NCI-H2171 treated with DMSO at 0.1 percent for 48 hours (cell line): ENCODE measurements at places on chromosomes 6 and 20.

DNA sequence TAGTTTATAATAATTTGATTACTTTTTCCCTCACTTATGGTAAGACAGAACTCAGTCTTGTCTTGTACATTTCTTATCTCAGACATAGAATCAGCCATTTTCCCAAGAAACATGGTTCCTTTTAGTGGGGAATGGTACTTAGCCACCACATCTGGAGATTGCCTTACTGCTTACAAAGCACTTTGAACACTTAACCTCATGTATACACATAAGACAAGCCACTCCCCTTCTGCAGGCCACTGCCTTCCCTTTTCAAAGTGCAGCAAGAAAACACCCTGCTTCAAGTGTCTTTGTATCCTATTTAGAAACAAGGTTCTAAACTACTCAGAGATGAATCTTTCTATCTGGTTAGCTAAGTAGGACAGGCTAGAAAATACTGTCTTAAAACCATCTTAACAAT is 159.2 kb downstream of the UBE3D start:
- no peak for DNase-seq

DNA sequence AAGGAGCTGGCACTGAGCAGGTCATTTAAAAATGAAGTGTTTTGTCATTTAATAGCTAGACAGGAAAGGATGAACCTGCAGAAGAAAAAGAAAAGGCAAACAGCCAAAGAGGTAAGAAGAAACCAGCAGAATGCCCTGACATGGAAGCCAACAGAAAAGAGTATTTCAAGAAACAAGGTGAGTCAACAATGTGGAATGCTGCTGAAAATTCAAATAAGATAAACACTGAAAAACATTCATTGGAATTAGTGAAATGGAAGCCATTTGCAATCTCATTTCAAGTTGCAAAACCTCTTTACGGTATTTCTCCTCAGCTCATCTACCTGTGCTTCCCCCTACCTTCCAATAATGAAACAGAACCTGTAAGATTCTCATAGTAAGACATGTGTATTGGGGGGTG is 59.6 kb downstream of the RWDD2A start:
- no peak for DNase-seq

- DNase-seq = no peak
These were observed 49.7 kb downstream of the KLHL31 start for GRCh38 chr6:53615633-53616449.

DNA sequence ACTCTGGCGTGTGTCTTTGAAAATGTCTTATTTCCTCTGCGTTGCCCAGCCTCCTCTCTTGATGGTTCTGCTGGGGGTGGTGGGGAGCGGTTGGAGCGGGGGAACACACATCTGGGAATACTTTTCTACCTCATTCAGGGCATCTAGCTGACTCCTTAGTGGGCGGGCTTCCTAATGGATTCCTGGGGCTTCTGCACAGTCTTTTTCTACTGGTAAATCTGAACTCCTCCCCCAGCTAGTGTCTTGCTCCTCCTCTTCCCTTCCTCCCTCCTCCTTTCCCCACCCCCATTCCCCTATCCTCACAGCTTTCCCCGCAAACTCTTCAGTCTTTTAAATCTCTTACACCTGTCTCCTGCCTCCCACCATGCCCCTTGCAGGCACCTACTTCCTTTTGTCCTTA is 74.4 kb downstream of the PRL start:
- DNase-seq = no peak

DNA sequence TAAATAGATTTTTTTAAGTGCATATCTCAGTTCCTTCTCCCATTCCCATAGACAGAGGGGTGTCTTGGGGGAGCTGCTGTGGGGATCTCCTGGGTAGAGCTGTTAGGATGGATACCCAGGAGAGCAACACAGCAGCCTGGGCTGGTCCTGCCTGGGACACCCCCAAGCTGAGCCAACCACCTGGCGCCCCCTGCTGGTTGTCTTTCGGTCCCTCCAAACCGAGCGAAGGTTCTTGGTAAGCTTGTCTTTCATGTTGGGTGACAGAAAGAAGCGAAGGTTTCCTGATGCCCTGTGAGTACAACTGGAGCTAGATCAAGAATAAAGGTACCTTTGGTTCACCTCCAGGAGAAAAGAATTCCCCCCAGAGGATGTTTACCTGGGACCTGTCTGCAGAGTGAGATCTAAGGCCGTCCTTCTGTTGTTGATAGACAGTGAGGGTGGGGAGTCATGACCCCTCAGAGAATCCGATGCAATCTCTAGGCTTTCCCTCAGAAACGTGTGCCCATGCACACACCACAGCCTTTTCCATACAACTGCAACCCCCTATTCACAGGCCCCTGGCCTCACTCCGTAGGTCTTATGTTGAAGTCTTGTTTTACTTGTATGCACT is 50.8 kb downstream of the SNX9 start:
- no peak for DNase-seq

DNA sequence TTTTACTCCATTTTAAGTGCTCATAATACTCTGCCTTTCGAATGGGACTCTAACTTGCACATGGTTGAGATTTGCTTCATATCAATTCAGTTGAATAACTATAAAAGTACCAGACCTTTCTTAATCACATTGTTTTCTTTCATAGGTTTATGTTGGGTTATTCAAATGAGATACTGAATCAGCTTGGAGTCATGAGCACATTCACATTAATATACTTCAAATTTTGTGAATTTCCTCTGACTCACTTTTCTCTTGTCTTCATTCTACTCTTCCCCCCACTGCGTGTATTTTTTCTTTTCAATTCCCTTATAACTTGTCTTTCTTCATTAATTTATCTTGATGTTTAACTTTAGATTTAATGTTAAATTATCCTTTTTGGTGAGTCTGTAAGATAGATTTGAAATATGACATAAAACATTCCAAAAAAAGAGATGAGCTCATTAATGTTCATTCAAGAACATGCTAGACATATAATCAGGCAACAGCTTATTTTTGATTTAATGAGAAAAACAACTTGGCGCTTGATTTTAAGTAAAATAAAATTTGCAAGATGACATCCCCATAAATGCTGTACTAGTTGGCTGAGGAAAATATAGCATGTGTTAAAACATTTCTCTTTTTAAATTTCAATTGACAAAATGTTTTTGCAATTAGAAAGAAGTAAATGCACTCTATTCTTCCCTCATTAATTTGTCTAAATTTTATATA is 736.0 kb downstream of the CD109 start:
- DNase-seq = no peak

- DNase-seq = peak; percentile 40
These were observed 1.4 kb upstream of the SNTA1 start for GRCh38 chr20:33444797-33445560.

DNA sequence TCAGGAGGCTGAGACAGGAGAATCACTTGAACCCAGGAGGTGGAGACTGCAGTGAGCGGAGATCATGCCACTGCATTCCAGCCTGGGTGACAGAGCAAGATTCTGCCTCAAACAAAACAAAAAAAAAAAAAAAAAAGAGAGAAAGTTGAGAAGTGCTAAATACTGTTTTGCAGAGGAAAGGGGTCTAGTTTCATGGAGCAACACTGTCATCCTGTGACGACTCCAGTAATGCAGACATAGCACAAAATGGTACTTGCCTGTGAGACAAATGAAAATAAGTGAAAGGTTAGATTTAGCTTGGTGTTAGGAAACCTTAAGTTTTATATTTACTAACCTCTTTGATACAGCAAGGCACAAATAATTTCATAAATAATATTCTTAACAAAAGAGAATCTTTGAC is 29.7 kb downstream of the CEP162 start:
- peak; percentile 84 for DNase-seq

DNA sequence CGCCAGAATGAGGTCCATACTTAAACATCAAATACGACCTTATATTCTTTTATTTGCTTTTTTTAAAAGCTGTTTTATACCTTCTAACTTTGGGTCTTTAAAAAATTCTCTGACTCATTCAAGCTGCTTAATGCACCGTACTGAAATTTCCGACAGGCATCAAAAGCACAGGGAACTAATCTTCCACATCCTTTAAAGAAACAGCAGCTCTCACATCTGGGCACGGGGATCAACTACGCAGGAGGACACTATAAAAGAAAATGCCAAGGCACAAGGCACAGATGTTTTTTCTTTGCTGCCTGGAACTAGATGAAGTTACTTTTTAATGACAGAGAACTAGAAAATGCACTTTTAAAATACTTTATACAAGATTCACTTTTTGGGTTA is 112.4 kb upstream of the ARG1 start:
- DNase-seq = no peak

GRCh38 chr6:168161371-168161750 is 82.3 kb upstream of the FRMD1 start:
- DNase-seq = no peak

GRCh38 chr6:107020239-107020638 is 7.8 kb upstream of the MTRES1 start:
- no peak for DNase-seq

DNA sequence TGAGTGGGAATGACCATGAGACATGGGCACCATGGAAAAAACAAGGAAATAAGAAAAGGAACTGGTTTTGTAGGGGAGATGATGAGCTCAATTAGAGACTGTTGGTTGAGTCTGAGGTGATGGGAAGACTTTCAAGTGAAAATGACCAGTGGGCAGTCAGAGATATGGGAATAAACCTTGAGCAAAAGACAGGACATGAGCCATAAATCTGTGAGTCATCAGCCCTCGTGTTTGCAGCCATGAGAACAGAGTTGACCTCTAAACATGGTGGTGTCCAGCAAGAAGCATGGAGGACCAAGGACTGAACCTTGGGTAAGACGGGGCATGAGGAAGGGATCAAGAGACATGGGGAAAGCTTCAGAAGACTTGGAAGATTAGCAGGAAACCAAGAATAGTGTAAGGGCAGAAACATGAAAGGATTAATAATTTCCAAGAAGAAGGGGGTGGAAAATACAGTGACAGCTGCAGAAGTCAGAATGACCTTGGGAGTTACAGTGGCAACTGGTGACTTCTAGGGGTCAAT is 280.6 kb upstream of the PRDM1 start:
- no peak for DNase-seq

DNA sequence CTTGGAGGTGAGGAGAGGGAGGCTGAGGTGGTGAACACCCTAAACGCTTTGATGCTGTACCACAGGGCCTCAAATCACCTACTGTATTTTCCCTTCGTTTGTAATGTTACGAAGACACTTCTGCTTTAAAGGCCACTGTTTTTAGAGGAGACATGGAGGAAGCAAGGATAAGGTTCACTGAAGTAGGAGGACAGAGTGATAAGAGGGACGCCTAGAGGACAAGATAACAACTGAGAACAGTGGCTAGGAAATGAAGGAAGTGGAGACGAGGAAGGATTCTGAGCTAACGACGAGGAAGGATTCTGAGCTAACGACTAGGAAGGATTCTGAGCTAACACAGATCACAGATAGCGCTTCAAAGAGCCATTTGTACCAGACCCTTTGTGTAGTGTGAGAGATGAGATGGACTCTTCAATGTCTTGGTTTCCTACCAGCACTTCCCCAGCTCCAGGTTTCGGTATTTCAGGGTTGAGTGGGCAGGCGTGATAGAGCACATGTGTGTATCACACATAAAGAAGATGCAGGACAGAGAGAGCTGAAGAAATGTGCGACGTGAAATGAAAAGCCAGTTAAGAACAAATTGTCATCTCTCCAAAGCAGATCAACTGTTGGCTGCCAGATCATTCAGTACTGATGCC is 7.5 kb downstream of the SF3B5 start:
- DNase-seq = no peak

- no peak for DNase-seq
These were observed 1.5 kb downstream of the COL21A1 start for GRCh38 chr6:56245903-56246351.

DNA sequence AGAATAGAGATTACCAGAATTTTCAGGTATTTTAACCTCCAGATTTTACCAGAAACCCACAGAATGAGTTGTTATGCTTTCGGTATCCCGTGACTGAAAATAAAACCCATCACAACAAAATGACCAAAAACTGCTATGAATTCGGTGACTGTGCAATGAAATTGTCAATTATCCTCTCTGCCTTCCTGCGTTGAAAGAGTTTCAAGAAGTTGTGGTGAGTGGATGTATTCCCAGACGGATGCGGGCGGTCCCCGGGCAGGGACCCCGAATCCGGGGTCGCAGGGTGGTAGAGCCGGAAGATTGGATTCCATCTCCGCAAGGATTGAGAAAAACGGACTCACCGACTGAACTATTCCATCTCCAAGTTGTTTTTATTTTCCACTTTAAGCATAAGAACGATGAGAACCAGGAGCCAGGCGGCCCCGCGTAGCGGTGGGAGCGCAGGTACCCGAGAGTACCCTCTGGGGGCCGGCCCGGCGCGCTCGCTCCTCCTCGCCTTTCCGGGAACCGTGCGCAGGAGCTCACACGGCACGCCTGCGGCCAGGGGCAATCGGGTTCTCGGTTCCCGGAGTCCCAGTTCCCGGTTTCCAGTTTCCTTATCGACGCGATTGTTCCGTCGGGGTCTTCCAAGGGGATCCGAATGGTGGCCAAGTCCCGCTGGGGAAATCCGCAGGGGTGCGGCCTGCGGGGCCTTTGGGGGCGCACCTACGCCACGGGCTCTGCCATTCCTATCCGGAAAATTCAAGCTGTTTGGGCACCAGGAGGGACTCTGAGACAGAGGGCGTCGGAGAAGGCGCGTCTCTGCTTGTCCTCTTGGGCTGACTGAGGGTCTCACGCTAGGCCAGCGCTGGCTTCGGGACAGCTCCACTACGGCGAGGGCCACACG is 104.9 kb upstream of the PRDM1 start:
- no peak for DNase-seq

DNA sequence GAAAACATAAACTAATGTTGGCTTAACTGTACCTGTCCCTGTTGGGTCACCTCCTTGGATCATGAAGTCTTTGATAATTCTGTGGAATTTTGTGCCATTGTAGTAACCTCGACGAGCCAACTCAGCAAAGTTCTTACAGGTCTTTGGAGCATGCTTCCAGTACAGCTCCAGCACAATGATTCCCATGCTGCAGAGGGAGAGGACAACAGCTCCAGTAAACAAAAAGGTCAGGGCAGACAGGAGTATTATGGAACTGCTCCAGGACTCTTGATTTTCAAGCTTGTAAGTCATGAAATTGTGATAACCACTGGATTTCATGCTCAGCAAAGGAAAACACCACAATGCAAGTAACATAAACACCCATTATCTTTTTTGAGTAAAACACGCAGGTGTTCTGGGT is 2.9 kb downstream of the PPIL1 start:
- DNase-seq = no peak

GRCh38 chr6:23388086-23388783 is 737.8 kb upstream of the NRSN1 start:
- no peak for DNase-seq
